ENCODE measurements at places on chromosomes 5 and 9.

- DNase-seq = no peak
Measured at GRCh38 chr5:142847898-142848790, 78.0 kb downstream of the ARHGAP26 start.

DNA sequence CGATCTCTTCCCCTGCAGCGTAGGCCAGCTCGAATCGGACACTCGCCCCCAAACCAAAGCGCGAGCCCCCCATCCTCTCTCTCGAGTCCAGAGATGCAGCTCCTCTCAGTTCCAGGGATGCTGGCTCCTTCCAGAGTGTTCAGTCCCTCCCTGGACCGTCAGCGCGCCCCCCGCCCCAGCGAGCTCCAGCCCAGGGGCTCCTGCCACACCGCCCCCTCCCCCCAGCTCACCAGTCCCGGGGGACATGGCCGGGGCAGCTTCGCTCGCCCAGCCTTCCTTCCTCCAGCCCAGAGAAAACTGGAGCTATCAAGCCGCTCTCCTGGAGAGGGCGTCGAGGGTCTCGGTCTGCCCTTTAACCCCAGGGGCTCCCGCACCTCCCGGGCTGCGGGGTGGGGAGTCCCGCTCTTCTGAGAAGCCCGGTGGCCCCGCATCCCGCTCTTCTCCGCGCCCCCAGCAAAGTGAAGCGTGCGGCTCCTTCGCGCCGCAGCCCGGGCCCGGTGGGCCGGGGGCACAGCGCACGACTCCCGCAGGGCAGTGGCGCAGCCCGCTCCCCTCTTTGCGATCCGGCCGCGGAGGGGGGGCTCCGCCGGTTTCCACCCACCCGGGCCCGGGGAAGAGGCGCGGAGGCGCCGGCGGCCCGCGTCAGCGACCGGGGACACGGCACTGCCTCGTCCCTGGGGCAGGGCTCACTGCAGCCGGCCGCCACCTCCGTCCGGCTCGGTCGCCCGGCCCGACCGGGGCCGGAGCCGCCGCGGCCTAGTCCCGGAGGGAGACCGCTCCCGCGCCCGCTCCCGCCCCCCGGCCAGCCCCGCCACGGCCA lies 587 bp downstream of the MIER3 start:
- no peak for DNase-seq

GRCh38 chr9:127197186-127197860 lies 67.3 kb upstream of the GARNL3 start:
- DNase-seq = no peak

- no peak for DNase-seq
Measured at GRCh38 chr9:132242621-132243155, 80.8 kb downstream of the NTNG2 start.

DNA sequence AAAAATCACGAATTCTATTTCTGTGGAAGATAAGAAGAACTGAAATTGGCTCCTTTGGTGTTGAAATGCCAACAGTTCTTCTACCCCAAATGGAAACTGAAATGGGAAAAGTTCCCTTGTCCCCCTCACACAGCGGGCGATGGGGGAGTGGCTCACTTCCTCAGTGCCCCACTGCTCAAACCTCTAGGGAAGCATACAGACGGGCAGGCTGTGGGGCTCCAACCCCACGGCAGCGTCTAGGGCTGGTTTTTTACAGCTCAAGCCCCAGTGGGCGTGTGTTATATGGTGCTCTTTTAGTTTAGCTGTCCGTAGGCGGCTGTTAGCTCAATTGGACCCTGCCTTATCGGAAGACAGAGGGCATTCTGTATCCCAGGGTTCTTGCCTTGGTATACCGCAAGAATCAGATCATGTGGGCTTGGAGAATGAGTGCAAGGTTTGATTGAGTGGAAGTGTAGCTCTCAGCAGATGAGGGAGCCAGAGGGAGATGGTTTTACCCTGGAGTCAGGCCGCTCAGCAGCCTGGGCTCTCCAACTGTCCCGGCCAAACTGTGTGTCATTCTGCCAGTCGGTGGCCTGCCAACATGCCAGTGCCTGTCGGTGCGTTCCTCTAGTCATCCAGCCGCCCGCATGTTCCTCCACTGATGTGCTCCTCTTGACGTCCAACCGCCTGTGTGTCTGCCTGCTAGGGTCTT lies 166.3 kb upstream of the ZNF608 start:
- DNase-seq = no peak

DNA sequence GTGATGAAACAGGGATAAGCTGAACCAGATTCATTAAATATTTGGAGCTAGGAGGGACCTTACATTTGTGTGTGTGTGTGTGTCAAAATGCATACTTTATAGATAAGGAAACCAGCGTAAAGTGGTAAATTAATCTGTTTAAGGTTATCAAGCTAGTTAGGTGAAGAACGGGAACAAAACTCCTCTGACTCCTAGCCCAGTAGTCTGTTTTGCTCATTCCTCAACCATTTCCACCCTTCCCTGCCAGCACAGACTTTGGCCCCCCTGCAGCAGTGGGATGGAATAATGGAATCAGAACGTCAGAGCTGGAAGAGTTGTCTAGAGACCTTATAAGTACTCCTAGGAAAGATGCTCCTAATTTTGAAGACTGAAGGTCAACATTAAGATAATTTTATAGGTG lies 6.5 kb downstream of the AGXT2 start:
- no peak for DNase-seq

- no peak for DNase-seq
Measured at GRCh38 chr5:55694152-55694830, 17.8 kb downstream of the SLC38A9 start.
